ENCODE measurements at places on chromosomes 4 and X.

DNA sequence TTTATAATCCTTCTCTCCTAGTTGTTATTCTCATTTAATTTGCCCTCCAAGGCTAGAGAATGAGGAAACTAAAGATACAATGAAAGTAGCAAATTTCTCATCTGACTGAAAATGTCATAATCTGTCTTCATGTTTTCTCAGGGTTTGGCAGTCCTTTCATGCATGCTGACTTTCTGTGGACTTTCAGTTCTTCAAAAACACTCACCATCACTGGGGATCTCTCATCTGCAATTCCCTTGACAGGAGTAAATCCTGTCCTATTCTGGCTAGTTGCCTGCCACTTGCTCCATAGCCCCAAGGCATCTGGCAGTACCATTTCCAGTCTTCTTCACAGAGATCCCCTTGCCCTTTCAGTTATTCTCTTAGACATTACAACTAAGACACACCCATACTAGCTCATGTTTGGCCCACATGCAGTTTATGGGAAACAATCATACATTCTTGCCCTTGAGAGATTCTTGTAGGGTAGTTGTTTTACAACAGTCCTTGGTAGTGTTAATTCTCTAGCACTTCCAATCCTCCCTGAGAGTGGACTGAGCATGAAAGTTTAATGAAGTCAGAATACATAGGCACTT is 449.7 kb upstream of the KLHL4 start:
- DNase-seq = no peak

DNA sequence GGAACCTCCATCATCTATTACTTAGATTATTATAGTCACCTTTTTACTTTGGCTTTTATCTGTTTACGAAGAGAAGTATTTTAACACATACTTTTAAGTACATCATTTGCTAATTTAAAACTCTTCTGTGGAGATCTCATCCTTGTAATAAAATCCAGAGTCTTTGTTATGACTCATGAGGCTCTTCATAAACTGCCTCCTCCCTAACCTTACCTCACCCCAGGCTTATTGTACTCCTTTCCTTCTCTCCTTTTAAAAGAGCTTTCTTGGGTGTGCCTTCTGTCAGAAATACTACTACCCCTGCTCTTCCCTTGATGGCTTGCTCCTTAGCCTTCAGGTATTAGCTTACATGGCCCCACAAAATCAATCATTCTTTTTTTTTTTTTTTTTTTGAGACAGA is 6.6 kb downstream of the ARL9 start:
- DNase-seq = no peak

DNA sequence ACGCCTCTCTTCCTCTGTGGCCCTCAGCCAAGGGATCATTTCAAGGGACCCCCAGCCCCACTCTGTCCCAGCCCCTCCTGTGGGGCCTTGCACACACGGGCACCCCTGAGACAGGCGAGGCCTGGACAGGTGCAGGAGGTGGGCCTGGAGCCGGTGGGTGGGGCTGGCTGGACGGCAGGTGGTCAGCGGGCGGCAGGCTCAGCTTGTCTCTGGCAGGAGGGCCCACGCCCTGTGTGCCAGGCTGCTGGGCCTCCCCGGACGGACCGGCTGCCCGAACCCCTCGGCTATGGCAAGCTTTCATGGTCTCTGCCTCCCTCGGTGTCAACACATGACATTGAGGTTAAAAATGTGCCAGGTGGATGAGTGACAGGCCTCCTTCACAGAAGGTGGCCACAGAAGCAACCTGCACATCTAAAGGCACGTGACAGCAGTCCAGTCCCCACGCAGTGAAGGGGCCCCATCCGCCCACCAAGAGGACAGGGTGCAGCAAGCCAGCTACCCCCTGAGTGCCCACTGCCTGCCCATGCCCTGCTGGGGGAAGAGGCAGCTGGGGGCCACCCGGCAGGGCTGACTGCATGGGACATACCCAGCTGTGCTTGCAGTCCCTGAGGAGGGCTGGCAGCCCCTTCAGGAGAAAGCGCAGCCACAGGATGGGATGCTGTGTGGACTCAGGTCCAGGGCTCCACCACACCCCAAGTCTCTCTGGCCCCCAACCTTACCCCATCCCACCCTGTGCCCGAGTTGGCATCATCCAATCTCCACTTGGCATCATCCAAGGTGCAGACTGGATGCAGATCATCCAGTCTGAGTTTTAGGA is 109.3 kb downstream of the FAM53A start:
- no peak for DNase-seq

GRCh38 chr4:11263208-11263607 is 165.5 kb downstream of the HS3ST1 start:
- DNase-seq = no peak

DNA sequence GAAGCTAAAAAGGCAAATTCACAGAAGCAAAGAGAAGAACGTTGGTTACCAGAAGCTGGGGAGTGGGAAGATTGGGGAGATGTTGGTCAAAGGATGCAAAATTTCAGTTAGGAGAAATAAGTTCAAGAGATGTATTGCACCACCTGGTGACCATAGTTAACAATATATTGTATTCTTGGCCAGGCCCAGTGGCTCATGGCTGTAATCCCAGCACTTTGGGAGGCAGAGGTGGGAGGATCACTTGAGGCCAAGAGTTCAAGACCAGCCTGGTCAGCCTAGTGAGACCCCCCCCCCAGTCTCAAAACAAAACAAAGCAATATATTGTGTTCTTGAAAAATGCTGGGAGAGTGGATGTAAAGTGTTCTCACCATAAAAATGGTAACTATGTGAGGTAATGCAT is 67.9 kb downstream of the TAB3 start:
- no peak for DNase-seq

DNA sequence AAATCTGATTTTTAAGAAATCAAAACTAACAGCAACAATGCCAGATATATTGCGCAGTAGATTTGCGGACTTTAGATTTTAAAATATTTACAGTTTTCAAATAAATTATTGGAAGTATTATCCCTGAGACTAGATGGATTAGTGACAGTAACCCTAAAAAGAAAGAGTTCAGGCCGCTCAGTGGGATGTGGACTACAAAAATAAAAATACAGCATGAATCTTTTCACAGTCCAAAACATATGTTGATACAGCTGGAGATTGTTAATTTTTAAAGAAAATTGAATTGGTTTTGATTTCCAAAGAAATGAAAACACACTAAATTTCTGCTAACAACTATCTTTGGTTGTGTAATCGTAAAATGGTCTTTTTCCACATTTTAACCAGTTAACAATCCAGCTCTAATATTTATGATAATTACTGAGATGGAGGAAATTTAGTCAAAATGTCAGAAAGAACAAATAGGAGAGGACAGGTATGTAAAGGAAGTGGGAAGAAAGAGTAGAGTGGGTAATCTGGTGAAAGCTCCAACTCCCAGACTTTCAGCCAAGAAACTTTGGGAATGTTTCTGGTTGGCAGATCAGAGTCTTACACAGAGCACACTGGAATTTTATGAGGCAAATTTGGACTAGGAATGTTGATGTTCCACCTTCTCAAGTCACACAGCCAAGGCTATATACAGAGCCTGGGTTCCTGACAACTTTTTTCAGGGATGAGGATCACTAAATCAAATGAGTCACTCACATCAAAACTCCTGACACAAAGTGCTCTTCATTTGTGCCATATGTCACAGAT is 15.1 kb downstream of the C4orf36 start:
- DNase-seq = no peak

- no peak for DNase-seq
Observed at GRCh38 chr4:38495446-38495845, 168.6 kb upstream of the KLF3 start.

- DNase-seq = peak; percentile 97
Observed at GRCh38 chrX:44314259-44314734, 29.2 kb downstream of the EFHC2 start.

DNA sequence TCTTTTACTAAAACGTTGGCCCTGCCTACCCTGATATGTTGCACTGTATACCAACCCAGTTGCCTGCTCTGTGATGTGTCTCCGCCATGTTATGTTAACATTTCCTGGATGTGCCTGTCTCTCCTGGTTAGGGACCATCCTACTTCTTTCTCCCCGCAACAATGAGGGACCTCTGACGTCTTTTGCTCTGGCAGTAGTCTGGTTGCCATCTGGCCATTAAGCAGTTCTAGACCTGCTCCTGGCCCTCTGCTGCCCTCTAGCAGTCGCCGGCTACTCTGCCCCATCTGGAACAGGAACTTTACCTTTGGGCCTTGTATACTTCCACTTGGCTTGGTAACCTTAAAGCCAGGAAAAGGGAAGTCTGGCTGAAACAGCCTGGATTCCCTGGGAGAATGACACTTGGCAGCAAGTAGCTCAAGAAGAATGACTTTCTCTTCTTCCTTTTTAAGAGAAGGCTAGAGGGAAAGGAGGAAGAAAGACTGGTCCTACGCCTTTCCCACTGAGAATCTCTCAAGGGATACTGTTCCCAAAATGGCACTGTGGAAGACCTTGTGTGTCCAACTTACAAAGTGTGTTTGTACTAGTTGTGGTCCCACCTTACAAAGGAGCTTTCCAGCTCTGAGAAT is 63.5 kb downstream of the GPC3 start:
- peak; percentile 1 for DNase-seq

- DNase-seq = no peak
Observed at GRCh38 chr4:14151101-14151500, 523.6 kb upstream of the BOD1L1 start.

Data from GDM1 (cell line).